ENCODE measurements at places on chromosomes 11 and 22.
A peak's percentile ranks its signal among the peaks of the same experiment; 100 is the strongest.

DNA sequence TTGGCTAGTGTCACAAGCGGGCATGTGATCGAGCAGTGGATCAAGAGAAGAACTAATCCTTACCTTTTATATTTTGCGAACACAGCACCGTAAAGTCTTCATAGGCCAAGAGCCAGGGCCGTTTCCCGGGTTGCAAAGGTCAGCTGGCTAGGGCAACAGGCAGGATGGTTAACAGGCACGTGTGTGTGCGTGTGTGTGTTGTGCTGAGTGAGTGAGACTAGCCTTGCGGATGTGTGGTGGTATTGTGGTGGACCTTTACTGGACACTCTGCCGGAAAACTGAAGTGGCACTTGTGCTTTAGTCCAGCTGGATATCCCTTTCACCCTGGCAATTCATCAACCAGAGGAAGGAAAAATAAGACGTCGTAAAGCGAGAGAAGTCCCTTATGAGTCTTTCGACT is 176.7 kb downstream of the BCR start:
- no peak for DNase-seq

DNA sequence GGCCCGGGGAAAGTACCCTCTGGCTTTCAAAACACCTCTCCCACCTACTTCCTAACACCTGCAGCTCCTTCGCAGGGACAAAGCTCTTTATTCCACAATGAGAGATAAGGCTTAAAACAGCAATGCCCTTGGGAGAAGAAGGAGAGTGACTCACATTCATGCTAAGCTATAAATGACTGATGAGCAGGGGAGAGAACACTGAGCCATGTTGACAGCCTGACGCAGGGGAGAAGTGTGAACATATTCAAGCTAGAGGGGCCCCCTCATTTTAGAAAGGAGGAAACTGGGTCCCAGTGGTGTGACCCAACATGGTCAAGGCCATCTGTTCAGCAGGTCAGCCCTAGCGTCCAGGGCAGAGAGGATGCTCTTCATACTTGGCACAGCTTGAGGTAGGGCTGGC is 171.8 kb downstream of the DSCAML1 start:
- no peak for DNase-seq

DNA sequence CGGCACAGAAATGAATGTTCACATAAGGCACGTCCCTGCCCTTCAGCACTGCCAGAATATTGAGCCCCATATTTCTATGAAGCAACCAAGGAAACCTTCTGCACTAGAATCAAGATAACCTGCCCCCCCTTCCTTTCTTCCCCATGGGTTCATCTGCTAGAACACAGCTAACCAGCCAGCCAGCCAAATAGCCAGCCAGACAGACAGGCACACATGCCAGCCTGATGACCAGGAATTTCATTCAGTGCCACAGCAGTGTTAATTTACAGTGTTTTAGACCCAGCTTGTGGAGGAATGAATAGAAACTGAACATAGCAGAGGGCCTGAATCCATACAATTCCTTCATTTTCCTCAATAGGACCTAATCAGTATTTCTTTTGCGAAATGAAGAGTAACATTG is 57.0 kb downstream of the TENM4 start:
- DNase-seq, result no peak

GRCh38 chr11:18771266-18772035 is 20.1 kb downstream of the PTPN5 start:
- DNase-seq, result no peak

- no peak for DNase-seq
These were observed 130.0 kb upstream of the BDNF start for GRCh38 chr11:27830206-27830605.

GRCh38 chr11:113001709-113002108 is 40.5 kb downstream of the NCAM1 start:
- no peak for DNase-seq

DNA sequence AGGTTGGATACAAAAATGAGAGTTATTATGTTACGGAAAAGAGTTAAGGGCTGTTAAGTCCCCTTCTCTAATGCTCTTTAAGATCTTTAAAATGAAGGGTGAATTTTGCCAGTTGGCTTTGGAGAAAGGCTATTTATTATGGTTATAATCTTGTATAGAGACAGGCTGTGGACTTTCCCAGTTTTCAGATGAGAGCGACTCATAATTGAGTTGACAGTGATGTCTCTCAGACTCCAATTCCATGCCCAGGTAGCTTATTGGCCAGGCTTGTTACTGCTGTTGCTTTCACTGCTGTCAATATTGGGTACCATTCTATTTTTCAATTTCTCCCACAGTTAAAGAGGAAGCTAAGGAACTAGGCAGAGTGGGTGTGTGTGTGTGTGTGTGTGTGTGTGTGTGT is 13.1 kb downstream of the ENDOD1 start:
- no peak for DNase-seq

- peak; percentile 62 for DNase-seq
These were observed 121.7 kb downstream of the ZNF280B start for GRCh38 chr22:22386602-22387385.

DNA sequence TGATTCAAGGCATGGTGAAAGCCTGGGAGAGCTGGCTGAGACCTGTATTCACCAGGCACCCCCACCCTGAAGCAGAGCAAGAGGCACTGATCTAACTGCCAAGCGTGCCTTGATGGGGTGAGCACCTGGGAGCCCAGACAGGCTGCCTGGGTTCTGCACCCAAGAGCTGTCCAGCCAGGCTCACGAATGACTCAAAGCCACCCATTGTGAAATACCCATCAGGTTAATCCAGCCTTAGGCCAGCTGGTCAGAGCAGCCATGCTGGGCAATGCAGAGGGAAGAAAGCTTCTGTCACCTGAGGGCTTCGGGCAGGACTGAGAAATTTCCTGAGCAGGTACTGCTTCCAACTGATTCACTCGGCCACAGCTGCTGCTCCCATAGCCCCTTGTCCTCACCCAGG is 22.1 kb downstream of the THOC5 start:
- no peak for DNase-seq

DNA sequence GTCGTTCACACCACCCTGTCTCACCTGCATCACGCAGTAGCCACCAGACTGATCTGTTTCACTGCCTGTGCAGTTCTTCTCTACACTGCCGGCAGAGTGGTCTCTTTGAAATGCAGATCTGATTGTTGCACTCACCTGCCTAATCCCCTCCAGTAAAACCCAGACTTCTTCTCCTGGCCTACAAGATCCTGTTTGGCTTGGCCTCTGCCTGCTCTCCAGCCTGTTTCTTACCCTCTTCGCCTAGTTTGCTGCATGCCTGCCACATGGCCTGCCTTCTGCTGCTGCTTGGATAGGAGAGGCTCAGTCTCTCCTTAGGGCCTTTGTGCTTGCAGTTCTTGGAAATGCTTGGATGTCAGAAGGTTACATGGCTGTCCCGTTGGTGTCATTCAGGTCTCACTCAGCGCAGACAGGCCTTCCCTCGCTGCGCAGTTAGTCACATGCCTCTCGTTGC is 42.0 kb downstream of the PACS1 start:
- DNase-seq, result no peak

DNA sequence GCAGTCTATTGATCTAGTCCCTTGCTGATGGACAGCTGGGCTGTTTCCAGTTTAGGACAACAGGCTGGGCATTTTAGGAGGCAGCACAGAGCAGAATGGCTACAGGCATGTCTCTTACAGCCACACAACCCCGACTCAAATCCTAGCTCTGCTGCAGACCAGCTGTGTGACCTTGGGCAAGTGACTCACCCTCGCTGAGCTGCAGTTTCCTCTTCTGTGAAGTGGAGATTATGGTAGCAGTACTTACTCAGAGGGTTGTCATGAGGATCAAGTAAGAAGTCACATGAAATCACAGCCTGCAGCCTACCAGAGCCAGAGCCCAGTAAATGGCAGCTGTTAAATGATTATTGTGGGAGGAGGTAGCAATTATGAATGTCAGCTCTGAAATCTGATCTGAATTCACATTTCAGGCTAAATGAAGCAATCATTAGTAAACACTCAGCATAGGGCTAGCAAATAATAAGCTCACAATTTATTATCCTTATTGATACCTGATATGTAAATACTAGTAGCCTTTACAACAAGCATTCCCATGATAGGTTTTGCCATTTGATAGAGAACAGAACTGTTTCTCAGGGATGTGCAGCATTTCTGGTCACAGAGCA is 58.9 kb downstream of the MYEOV start:
- no peak for DNase-seq

DNA sequence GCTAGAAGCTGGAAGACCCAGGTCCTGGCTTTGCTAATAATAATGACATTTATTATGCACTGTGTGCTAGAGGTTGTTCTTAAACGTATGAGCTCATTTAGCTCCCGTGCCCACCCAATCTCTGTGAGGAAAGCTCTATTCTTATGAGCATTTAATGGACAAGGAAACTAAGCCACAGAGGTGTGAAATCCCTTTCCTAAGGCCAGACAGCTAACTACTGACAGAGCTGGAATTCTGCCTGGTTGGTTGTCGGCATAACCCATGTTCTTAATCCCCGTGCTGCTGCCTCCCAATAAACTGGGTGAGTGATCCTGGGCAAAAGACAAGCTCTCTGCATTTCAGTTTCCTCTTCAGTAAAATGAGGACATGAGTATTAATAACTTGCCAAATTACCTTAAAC is 49.4 kb downstream of the SNX19 start:
- DNase-seq, result no peak

DNA sequence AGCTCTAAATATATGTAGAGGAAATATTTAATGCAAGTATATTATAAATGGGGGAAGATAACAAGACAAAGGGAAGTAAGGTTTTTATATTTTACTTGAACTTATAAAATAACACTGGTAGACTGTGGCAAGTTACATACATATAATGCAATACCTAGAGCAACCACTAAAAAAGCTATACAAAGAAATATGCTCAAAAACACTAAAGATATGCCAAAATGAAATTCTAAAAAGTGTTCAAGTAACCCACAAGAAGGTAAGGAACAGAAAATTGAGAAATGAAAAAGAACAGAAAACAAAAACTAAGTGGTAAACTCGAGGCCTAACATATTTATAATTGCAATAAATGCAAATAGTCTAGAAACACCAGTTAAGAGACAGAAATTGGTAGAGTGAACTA is 32.5 kb downstream of the BTG4 start:
- DNase-seq, result no peak

- DNase-seq, result no peak
These were observed 4.2 kb downstream of the TTLL8 start for GRCh38 chr22:50053861-50054260.

- no peak for DNase-seq
These were observed 48.1 kb downstream of the DNHD1 start for GRCh38 chr11:6544921-6545850.

GRCh38 chr22:36546092-36546804 is 17.3 kb upstream of the EIF3D start:
- no peak for DNase-seq

GRCh38 chr11:118145285-118146227 is 7.1 kb downstream of the SCN4B start:
- DNase-seq, result peak; percentile 79

- no peak for DNase-seq
These were observed 76.2 kb upstream of the ARHGAP32 start for GRCh38 chr11:129268371-129268770.

DNA sequence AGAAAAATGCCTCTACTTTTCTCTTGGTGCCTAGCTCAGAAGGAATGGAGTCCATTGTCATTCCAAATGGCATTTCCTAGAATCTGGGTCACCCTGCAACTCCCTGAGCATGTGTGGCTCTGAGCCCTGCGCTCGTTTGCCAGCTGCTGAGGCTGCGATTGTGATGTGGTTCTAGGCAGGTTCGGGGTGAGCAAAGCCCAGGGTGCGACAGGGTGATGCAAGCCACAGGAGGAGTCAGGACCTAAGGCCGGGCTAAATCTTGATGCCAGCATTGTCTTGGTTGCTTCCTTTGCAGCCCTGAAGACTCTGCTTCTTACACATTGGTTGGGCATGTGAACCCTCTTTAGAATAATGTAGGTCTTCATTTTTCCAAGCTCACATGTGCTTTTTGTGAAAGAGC is 131.0 kb downstream of the MORC2 start:
- DNase-seq, result no peak

- no peak for DNase-seq
These were observed 68.1 kb downstream of the MPPED1 start for GRCh38 chr22:43479962-43480361.

GRCh38 chr11:72179049-72179803 is 12.7 kb upstream of the FOLR1 start:
- DNase-seq, result no peak

- no peak for DNase-seq
These were observed 135.4 kb downstream of the OSBP2 start for GRCh38 chr22:30829901-30830550.

DNA sequence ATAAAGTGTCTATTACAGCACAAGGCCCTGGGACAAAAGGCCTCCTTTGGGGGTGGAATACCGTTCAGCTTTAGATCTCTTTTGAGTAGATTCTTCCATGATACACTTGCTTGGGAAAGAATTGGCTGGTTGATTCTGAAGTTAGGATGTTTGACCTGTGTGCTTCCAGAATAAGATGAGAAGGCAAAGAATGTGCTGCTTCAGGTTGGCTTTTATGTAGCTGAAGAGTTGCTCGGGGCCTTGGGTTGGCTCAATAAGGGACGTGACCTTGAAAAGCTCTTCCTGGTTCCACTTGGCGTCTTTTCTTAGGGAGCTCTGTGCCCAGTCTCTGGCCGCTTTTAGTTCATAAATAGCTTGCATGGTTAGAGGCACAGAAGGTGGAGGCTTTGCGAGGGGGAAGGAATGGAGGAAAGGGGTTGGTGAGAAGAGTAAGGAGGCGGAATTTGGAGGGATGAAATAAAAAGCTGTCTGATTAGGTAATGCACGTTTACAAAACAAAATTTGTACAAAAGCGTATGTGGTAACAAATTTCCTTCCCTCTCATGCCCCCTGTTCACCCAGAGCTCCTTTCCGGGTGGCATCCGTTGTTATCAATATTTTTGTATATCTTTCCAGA is 4.2 kb upstream of the SORL1-AS1 start:
- no peak for DNase-seq

DNA sequence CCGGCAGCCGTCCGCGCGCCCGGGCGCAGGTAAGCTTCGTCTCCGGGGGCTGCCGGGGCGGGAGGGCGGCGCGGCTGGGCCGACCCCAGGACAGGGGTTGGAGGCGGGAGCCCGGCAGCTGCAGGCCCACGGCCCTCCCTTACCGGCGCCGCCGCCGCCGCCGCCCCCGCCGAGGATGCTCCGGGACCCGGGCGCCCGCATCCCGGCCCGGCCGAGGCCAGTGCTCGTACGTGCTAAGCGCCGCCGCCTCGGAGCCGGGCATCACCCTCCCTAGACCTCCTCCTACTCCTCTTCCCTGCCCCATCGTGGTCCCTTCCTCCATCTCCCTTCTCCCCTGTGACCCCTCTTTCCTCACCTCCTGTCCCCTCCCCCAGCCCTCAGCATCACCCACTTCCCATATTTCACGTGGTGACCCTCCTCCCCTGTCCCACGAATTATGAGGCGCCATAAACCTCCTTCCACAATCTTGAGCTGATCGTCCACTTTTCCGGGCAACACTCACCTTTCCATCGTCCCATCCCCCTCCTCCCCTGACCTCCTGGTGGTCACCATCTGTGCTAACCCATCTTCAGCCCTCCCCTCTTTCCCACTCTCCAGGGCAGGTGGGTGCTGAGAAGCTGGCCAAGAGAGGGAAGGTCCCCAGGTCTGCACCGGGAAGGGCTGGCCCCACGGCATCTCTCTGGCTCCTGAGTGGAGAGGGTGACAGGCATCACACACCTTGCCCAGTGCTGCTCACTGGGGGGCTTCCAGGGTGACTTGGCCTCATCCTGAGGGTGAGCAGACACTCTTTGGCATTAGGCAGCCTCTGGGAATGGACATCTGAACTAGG is 612 bp downstream of the ASPHD2 start:
- no peak for DNase-seq

Data from NCI-H1417 treated with DMSO at 0.1 percent for 48 hours (cell line).